ENCODE measurements at places on chromosomes 5 and 9.

GRCh38 chr9:137114613-137115393 is at the start of gene DPP7:
Gene DPP7, minus strand, starts transcription at chr9:137114733. Its CDS starts 20 bp downstream, at chr9:137114713.
- DNase-seq, result peak; percentile 84

DNA sequence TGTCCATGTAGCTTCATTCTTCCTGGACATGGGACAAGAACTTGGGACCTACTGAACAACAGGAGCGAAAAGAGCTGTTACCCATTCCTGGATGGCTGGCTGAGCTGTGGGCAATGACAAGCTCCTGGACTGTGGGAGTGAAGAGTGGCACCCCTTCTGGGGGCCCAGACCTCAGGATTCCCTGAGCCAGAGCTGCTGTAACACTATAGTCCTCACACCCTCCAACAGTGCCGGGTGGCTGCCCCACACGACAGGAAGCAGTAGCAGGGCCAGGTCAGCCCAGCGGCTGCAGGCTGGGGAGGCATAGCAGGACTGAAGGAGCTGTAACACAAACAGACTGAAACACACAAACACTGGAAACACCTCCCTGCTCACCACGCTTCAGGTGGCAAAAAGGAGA is 169.7 kb upstream of the IRX2 start:
- no peak for DNase-seq

GRCh38 chr9:131732636-131733289 is 7.1 kb downstream of the RAPGEF1 start:
- DNase-seq, result no peak

DNA sequence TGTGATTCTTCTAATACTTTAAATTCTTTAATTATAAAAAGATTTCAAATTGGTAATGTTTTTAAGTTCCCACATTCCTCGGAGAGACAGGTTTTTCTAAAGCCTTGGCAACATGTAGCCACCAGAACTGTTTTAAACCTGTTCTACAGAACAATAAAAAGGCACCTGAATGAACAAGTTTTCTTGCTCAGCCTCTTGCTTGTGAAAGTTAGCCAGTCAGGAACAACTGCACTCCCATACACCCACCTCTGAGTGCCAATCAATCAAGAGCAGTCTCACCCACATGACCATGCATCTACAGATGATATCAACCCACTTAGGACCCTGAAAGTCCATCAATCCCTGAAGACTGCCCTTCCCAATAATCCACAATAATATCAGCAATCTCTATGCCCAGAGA is 62.3 kb downstream of the AP3B1 start:
- no peak for DNase-seq

DNA sequence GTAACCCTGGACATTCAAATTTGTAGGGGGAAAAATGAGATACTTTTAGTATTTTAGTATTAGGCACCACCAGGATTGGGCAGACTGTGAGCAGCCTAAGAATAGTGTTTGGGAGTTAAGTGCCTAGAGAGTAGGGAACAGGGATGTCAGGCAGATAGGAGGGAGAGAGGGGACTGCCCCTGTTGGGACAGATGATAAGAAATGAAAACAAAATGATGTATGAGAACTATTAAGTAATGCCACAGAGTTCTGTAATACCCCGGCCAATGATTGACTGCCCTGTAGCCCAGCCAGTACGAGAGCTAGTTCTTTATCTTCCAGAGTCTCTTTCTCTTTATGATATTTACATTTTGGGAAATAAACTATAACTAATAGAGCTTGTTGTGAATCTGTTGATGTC is 24.4 kb downstream of the ARHGAP26 start:
- DNase-seq, result no peak

GRCh38 chr9:114355821-114356220 is 26.2 kb downstream of the ORM2 start:
- no peak for DNase-seq
